ENCODE measurements at places on chromosomes 6 and 20. TPM values are rescaled to one million over a fixed set of nuclear protein-coding genes. Genes with fewer than 3 reads are reported as not detected.

GRCh38 chr20:34604980-34605788 lies 46.7 kb downstream of the MAP1LC3A start:
- peaks cover 57% of the 10 kb centered on the region for H3K4me1 ChIP-seq
- peak overlapping the region; percentile 71 for H3K27ac ChIP-seq

Gene MUC21
- not detected for total RNA-seq

Gene RALGAPB
- 21.4 TPM for total RNA-seq

DNA sequence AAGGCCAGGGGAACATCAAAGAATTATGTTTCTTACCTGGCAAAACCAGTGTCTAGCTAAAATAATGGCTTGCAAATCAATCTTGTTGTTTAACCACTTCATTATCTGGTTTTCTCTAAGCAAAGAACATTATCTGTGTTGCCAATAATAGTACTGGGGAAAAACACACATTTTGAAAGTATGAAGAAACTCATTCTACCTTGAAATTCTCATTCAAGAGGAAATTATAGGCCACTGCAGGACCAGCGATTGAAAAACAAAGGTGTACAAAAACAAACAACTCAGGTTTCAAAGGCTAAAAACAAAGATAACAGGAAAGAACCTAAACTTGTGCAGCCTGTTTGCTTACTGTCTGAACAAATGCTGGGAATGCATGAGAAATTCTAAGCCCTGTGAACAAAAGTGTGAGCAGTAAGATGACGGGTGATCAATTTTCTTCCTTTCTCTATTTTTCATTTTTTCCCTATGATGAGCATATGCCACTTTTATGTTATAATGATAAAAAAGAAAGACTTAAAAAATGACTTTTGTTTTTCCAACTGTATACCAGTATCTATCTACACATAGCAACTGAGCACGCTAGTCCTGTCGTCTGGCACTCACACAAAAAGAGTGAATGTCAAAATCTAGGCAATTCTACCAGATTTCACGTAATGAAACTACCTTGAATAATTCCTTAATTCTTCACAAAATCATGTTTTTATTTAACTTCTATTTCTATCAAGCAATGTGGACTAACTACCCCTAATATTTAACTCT lies 117.9 kb downstream of the SGK1 start:
- no peak overlapping the region for H3K4me3 ChIP-seq
- no peaks in the 10 kb centered on the region for H3K36me3 ChIP-seq
- no peaks in the 10 kb centered on the region for H3K4me1 ChIP-seq
- H3K27me3 ChIP-seq, result no peaks in the 10 kb centered on the region

GRCh38 chr6:113171882-113172281 lies 685.3 kb upstream of the MARCKS start:
- H3K36me3 ChIP-seq, result no peaks in the 10 kb centered on the region
- H3K4me3 ChIP-seq, result no peak overlapping the region
- peaks cover 24% of the 10 kb centered on the region for H3K4me1 ChIP-seq
- peak overlapping the region; percentile 71 for H3K27ac ChIP-seq
- DNase-seq, result no peak
- no peaks in the 10 kb centered on the region for H3K27me3 ChIP-seq

Gene DBNDD2
- total RNA-seq, result 362 TPM

DNA sequence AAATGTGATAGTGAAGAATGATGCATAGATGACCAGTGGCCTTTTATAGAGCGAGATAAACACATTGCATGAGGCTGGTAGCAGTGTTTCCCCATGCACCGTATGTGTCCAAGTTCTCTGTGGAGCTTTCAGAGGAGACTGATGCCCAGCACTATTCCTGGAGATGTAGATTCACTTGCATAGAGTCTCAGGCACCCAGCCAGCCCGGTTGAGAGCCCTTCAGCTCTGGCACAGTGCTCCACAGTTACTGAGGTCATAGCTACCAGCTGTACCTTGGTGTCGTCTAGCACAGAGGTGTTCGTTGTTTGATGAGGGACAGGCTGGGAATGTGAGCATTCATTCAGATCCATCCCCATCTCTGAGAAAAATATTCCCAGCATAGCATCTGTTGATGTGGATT lies 328.9 kb downstream of the FARS2 start:
- H3K27ac ChIP-seq, result no peak overlapping the region
- no peaks in the 10 kb centered on the region for H3K27me3 ChIP-seq
- H3K36me3 ChIP-seq, result no peaks in the 10 kb centered on the region
- DNase-seq, result peak; percentile 78

GRCh38 chr6:137637121-137637520 lies 142.9 kb upstream of the OLIG3 start:
- DNase-seq, result no peak
- H3K4me1 ChIP-seq, result peaks cover 6% of the 10 kb centered on the region
- H3K36me3 ChIP-seq, result no peaks in the 10 kb centered on the region
- no peaks in the 10 kb centered on the region for H3K27me3 ChIP-seq

DNA sequence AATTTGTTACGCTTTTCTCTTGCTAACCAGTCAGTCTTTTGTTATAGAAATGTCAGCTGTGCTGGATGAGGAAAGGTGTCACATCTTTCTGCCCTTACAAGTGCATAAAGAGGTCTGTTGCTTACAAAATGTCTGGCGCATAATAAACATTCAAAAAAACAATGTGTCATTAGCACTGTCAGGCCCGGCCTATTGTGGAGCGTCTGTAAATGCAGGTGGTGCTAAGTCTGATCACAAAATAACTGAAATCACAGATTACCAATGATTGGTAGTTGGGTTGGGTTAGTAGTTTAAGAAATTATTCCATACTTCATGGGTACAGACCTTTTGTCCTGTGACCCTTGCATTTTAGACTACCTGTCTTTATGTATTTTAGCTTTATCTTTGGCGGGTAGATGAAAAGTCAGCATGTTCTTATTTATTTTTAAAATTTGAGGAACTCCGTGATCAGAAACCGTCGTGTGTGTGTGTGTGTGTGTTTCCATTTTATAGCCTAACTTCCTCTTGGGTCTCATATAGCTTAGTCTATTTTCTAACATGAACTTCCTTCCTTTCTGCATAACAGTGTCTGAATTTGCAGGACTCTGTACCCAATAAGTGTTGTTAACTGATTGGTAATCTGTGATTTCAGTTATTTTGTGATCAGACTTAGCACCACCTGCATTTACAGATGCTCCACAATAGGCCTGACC lies 88.1 kb upstream of the IFNGR1 start:
- no peaks in the 10 kb centered on the region for H3K27me3 ChIP-seq
- H3K4me1 ChIP-seq, result peaks cover 9% of the 10 kb centered on the region
- DNase-seq, result no peak

Gene GPR6
- not detected for total RNA-seq

Gene FAXC
- total RNA-seq, result 0.49 TPM

DNA sequence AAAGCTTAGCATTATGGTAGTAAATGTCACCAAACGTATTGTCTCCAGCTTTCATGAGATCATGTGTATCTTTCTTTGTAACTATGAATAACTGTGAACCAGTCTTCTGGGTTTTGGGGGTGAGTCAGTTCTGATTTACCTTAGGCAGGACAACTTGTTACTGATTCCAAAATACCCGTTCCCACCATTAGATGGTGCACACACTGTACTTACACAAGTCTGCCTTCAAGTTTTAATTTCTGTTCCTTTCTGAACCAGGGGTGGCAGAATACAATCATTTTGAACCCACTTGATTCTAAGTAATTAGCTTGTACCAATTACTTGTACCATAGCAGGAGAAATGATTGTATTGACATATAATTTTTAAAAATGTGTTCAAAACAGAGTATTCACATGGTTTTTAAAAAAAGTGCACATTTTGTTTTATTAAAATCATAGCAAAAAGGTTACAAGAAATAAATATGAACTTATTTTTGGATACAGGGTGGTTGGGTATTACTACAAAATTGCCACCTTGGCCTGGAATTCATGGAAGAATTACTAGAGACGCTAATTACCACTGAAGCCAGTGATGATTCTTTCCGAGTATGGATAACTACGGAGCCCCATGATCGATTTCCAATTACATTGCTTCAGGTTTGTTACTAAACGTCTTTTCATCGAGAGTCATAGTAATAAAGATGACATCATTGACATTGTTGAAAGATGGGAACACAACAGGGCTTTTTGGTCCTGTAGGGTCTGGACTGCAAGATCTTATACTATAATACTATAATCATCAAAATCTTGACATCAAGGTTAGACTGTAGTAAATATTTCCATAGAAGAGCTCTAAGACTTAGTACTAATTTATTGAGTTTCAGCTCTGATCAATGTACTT lies 75.2 kb upstream of the GLP1R start:
- peak overlapping the region; percentile 67 for H3K27ac ChIP-seq
- peaks cover 21% of the 10 kb centered on the region for H3K4me1 ChIP-seq
- H3K4me3 ChIP-seq, result no peak overlapping the region
- peaks cover 17% of the 10 kb centered on the region for H3K27me3 ChIP-seq
- DNase-seq, result no peak
- no peaks in the 10 kb centered on the region for H3K36me3 ChIP-seq

Gene OOEP
- total RNA-seq, result not detected

- no peaks in the 10 kb centered on the region for H3K4me1 ChIP-seq
- H3K36me3 ChIP-seq, result no peaks in the 10 kb centered on the region
- H3K27me3 ChIP-seq, result no peaks in the 10 kb centered on the region
- H3K4me3 ChIP-seq, result no peak overlapping the region
- no peak for DNase-seq
- no peak overlapping the region for H3K27ac ChIP-seq
Measured at GRCh38 chr20:7147220-7147601, 379.7 kb downstream of the BMP2 start.

Measured in left ventricle myocardium inferior (tissue), 1 donor.